ENCODE measurements at places on chromosomes 1 and 21.
A peak's percentile ranks its signal among the peaks of the same experiment; 100 is the strongest.

- DNase-seq: no peak
Measured at GRCh38 chr1:34362949-34363348, 186.2 kb downstream of the C1orf94 start.

- peak; percentile 70 for DNase-seq
Measured at GRCh38 chr1:40078512-40079333, 18.3 kb downstream of the PPT1 start.

- DNase-seq: no peak
Measured at GRCh38 chr1:229066591-229066990, 204.3 kb upstream of the RAB4A start.

DNA sequence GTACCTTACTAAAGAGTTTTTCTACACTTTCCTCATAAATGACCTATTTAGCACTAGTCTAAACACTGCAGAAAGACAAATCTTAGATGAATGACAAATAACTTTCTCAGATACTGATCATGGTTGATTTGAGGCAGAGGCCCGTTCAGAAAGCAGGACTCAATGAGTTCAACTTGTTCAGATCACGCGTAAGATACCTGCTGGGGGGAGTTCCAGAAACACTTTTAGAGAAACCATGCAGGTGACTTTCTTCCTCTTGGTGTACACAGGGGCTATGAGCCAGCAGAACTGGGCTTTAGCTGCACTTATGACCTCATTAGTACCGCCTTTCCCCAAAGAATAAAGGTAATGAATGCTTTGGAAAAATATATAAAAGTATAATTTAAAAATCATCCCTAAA lies 38.8 kb upstream of the TTC39A start:
- DNase-seq: no peak

GRCh38 chr1:60108196-60108595 lies 34.6 kb upstream of the C1orf87 start:
- DNase-seq: no peak

Data from CD4-positive, alpha-beta T cell treated with Interleukin-21 for 1 hour (primary cell).